Transverse colon (tissue), 4 donors: ENCODE measurements at places on chromosomes 1 and 21. TPM values are rescaled to one million over a fixed set of nuclear protein-coding genes. Genes with fewer than 3 reads are reported as not detected.
A peak's percentile ranks its signal among the peaks of the same experiment; 100 is the strongest.

DNA sequence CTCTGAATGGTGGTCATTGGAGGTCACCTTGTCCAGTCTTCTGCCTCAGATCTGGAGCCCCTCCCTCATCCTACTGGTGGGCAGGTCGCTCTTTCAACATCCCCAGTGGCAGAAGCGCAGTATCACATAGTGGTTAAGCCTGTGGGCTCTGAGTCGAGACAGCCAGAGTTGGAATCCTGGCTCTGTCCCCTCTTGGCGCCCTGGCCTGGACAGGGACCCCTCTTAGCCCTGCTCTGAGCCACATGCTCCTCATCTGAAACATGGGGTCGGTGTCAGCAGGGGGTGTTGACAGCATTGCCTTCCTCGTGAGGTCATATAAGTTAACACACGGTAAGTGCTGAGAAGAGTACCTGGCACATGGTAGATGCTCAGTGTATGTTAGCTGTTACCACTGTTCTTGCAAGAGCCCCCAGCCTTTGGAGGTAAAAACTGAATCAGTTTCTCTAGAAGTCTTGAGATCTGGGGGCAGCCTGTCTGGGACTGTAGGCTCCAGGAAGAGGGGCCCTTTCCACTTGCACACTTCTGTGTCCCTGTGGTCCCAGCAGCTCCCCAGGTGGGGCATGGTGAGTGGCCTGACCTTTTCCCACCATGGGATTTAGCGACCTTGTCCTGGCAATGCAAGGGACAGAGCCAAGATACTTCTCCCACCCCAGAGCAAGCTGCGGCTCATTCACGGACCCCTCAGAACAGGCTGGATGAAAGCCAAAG, 6.4 kb downstream of the ZC3H12A start:
- no peak for DNase-seq

GRCh38 chr21:42309753-42310213, 5.4 kb downstream of the TFF3 start:
- DNase-seq, result peak; percentile 80

DNA sequence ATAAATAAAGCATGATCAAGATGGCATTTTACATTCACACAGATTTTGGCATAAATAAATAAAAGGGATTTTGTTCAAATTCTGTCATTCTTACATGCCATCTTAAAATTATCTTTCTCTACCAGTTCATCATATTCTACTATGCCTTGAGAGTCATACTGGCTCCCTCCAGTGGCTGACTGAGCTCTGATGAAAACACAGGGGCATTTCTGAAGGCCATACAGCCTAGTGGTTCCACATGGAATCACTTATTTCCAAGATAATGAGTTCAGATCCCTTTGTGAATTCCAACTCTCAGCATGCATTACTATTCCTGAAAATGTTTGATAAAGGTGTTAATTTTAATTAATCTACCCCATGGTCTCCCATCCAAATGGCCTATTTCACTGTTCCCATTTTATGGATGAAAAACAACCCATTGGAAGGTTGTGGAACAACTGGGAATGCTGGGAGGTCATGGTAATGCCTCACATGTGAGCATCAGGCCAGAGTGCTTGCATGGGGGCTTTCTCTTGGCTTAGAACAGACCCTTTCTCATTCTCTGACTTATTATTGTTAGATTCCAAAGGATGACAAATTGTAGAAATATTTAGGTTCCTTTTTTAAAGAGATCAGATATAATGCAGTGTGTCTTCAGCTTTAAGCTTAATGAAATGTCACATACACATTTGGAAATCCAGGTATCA, 622.4 kb upstream of the PKN2 start:
- DNase-seq, result peak; percentile 58

DNA sequence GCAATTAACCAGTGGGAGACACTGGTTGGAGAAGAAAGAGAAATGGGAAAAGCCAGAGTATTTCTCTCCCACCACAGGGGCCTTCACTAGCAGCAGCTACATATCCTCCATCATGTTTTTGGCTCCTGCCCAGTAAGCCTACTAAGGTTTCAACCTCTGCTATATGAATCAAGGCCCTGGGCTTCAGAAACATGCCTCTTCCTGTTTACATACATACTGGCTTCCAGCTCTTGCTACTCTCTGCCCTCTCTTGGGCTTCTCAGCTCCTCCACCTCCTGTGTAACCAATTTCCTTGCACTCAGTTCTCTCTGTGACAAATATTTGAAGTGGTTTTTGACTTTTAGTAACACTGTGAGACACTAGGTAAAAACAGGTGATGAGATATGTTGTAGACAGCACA, 80.8 kb downstream of the LRRC7 start:
- DNase-seq, result no peak

The TRIM67 gene
- total RNA-seq, result 0.16 TPM

- DNase-seq, result no peak
Observed at GRCh38 chr1:204621996-204622395, 63.5 kb downstream of the LRRN2 start.

The FCGR1A gene
- not detected for total RNA-seq

- DNase-seq, result no peak
Observed at GRCh38 chr21:43331111-43331961, 95.6 kb downstream of the SIK1 start.

- DNase-seq, result no peak
Observed at GRCh38 chr1:52926864-52927211, 238 bp upstream of the SCP2 start.

DNA sequence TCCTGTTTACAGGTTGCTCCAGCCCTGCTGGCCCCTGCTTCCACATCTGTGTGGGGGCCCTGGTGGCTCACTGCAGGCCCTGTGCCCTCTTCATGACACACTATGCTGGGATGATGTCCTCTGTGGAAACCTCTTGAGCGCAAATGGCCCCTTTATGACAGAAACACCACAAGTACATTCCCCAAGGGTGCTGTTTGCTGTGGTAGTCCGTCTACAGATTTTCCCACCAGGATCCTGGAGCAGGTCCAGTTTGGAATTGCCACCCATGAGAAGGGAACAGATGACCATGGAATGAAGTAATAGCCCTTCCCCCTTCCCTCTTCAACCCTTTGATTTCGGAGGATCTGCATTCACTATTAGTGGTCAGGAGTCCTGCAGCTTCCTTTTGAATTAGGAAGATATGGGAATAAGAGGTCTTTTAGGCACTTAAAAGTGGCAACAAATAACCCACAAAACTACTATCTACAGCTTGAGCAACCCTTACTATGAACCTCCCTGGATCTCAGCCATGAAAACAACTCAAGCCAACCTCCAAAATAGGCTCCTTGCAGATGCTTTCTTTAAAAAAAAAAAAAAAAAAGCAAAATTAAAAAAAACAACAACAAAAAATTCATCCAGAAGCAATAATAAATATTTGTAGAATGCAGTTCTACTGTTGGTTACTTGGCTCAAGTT, 121.9 kb upstream of the TSPAN2 start:
- DNase-seq, result no peak

GRCh38 chr1:161725908-161726472, 4.6 kb downstream of the FCRLB start:
- DNase-seq, result peak; percentile 40

- no peak for DNase-seq
Observed at GRCh38 chr1:42006836-42007235, 88.1 kb upstream of the HIVEP3 start.

DNA sequence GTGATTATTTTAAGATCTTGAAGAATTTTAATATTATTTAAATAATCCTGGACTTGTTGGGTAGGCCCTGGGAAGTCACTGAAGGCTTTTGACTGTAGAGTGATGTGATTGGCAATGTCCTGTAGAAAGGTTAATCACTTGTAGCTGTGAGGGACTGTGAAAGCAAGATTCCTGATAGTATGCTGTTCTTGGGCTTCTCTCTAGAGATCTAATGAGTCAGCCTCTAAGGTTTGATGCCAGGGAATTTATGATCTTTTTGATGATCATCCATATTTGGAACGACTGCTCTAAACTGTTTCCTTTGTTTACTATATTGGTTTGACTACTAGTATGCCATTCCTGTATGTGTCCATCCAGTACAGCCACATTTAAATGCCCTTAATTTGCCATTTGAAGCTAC, 56.5 kb downstream of the CAMSAP2 start:
- no peak for DNase-seq
